Right lobe of liver (tissue), 6 donors: ENCODE measurements at places on chromosomes 1 and 21. TPM values are rescaled to one million over a fixed set of nuclear protein-coding genes. Genes with fewer than 3 reads are reported as not detected.

Gene SPRR1A
- total RNA-seq, result not detected

Gene SPRR2A
- total RNA-seq, result 0.40 TPM

Gene PPM1J
- 0.43 TPM for total RNA-seq

Gene UBASH3A
- 0.13 TPM for total RNA-seq

Gene CDC20
- total RNA-seq, result 1.1 TPM

Gene CFH
- total RNA-seq, result 1,147 TPM

Gene ADGRL2
- total RNA-seq, result 71.1 TPM

Gene FAM177B
- total RNA-seq, result not detected

Gene KIAA0040
- 4.8 TPM for total RNA-seq

Gene WNT3A
- not detected for total RNA-seq

Gene TMEM81
- total RNA-seq, result 2.2 TPM

Gene FBXO2
- 23.7 TPM for total RNA-seq

Gene HENMT1
- 0.71 TPM for total RNA-seq

Gene TNNT2
- total RNA-seq, result 1.1 TPM

Gene ORC1
- total RNA-seq, result 0.32 TPM

Gene IL22RA1
- 2.2 TPM for total RNA-seq

Gene CFHR3
- 105 TPM for total RNA-seq

Gene KLHDC9
- 3.9 TPM for total RNA-seq

Gene ADCY10
- 5.8 TPM for total RNA-seq

Gene ANKRD34A
- 0.88 TPM for total RNA-seq

Gene POTED
- total RNA-seq, result not detected

Gene LIN28A
- not detected for total RNA-seq

Gene PSMG1
- total RNA-seq, result 30.1 TPM

Gene OR2T6
- not detected for total RNA-seq

Gene LPGAT1
- 56.1 TPM for total RNA-seq

Gene PODN
- total RNA-seq, result 4.3 TPM

Gene OR2T33
- not detected for total RNA-seq

Gene PADI2
- total RNA-seq, result 0.93 TPM

Gene LRP8
- total RNA-seq, result 0.38 TPM

Gene GIPC2
- 8.6 TPM for total RNA-seq

Gene MEX3A
- 0.35 TPM for total RNA-seq

Gene OR2L5
- total RNA-seq, result not detected

Gene KRTAP21-2
- not detected for total RNA-seq

Gene CCDC181
- not detected for total RNA-seq

Gene LDLRAD1
- not detected for total RNA-seq

Gene MNDA
- 5.4 TPM for total RNA-seq

Gene RAB25
- 3.2 TPM for total RNA-seq

Gene CASQ1
- not detected for total RNA-seq
